Memory B cell (primary cell): ENCODE measurements at places on chromosomes 2 and 18.

DNA sequence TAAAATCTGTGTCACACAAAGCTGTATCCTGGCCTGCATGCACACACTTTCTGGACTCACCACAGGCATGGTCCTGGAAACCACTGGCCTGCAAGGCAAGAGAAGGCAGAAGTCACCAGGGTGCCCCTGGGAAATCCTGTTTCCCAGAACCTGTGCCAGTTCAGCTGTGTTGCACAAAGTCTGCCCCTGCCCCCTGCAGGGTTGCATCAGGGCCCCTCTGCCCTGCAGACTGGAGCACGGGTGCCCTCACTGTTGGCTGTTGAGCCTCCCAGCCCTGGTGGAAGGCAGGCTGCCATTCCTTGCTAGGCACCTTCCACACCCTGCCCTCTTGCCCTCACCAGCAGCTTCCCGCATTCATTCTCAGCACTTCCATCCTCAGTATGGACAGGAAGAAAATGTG is 18.0 kb upstream of the TUBB6 start:
- DNase-seq = no peak

- no peak for DNase-seq
Measured at GRCh38 chr2:15973481-15974401, 33.4 kb downstream of the MYCN start.

GRCh38 chr2:239346676-239347075 is 54.1 kb downstream of the HDAC4 start:
- no peak for DNase-seq

- no peak for DNase-seq
Measured at GRCh38 chr2:197266477-197266876, 44.1 kb downstream of the ANKRD44 start.

DNA sequence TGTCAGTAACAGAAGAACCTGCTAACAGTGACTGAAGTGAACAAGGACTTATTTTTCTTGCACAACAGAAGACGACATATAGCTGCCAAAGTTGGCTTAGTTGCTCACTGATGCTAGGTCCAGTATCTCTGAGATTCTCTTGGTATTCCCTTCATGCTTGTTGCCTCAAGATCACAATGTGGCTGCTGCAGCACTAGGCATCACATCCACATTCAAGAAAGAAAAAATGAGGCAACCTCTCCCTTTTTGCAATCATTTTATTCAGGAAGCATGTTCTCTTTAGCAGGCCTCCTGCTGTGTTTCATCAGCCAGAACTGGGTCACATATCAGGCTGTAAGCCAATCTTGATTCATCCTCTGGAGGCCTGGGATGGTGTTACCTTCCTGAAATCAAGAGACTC is 11.7 kb upstream of the MAPK4 start:
- no peak for DNase-seq

DNA sequence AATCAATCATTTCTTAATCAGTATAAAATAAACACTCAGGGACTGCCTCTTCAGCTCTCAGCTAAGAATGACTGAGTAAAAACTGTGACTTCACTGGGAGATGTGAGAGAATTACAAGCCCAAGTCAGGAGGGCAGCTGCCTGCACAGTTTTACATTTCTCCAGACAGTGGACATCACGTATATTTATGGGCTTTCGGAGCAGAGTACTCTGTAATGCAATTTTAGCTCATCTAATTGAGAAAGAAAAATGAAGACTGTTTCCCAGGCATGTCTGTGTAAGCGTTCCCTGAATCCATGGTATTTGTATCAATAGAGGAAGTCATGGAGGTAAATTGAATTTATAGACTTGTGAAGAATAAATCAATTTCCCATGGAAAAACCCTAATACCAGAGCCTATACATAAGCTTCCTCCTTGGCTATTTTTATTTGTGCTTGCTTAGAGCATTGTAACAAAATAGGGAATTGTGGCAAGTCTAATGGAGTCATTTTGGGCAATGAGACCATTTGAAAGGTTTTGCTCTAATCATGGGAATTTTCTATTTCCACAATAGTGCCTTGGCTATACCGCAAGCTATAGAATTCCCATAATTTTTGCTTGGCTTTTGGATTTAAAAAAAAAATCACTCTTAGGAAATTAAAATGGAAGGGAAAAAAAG is 87.2 kb downstream of the SLC5A7 start:
- DNase-seq = no peak

- DNase-seq = no peak
Measured at GRCh38 chr2:99066075-99066958, 75.2 kb upstream of the C2orf15 start.

DNA sequence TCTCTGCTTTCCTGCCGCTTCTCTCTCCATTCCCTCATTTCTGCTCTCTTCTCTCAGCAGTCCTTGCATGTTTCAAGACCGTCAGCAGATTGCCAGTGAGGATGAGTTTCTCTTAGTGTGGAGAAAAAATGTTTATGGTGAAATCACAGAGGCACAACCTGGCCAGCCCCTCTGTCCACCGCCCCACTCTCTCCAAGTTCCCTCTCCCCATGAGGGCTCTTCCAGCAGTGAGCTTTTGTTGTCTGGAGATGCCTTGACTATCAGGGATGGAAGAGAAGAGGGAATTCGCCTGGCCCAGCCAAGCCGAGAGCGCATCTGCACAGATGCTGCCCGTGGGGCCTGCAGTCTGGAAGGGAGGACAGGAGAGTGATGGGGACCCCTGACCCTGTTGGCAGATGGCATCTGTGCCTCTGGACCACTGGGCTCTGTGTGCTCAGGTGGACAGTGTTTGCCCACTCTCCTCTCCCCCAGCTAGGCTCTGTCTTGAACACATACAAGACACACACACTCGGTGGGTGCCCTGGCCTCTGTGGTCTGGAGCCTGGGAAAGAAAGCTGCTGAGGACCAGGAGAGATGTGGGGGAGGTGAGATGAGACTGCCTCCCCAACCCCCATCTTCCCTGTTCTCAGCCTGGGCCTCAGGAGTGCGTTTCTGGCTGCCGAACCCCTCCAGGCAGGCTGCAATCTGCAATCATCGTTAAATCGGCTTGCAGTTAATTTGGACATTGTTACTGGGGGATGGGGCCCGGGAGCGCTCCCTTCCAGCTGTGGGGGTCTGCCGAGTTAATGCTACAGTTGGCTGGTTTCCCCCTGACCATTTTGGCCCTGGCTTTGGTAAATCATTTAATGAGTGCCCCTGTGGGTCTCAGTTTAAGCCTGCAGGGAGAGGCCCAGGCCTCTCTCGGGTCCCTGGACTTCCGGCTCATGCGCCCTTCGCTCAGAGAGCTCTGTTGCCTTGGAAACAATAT is 4.5 kb downstream of the ITM2C start:
- no peak for DNase-seq

GRCh38 chr2:42041377-42042127 is 6.3 kb upstream of the PKDCC start:
- no peak for DNase-seq

DNA sequence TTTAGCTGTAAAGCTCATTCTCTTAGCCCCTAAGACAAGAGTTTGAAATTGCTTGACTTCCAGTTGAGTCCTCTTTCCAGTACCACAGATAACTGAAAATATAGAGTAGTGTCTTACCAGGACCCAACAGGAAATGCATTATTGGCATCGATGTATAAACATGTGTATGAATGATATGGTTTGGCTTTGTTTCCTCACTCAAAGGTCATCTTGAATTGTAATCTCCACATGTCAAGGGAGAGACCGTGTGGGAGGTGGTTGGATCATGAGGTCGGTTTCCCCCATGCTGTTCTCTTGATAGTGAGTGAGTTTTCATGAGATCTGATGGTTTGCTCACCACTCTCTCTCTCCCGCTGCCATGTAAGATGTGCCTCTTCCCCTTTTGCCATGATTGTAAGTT is 745.0 kb downstream of the TMEM182 start:
- no peak for DNase-seq

GRCh38 chr2:71467180-71467815 is 13.9 kb downstream of the DYSF start:
- DNase-seq = no peak

DNA sequence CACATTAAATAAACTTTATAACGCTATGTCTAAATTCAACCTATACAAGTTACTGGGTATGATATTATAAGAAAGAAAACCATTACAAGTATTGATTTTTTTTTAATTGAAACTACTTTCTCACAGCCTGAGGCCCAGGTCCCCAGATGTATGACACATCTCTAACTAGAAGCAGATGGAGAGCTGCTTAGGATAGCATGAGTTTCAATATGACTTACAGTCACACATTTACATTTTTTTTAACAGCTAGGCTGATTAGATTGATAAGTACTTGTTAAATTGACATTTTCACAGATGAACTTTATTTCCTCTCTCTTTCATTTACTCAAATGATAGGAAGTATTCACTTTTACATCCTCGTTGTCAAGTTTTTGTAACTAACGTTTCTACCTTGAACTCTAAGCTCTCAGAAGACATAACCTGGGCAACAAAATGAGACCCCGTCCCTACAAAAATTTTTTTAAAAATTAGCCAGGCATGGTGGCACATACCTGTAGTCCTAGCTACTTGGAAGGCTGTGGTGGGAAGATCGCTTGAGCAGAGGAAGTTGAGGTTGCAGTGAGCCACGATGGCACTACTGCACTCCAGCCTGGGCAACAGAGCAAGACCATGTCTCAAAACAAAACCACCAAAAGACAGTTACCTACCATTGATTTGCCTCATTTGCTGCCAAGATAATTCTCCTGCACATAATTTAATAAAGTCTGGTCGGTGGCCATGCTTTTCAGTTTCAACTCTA is 52.4 kb downstream of the STK39 start:
- peak; percentile 7 for DNase-seq

- DNase-seq = no peak
Measured at GRCh38 chr2:28336982-28337627, 55.6 kb upstream of the FOSL2 start.

DNA sequence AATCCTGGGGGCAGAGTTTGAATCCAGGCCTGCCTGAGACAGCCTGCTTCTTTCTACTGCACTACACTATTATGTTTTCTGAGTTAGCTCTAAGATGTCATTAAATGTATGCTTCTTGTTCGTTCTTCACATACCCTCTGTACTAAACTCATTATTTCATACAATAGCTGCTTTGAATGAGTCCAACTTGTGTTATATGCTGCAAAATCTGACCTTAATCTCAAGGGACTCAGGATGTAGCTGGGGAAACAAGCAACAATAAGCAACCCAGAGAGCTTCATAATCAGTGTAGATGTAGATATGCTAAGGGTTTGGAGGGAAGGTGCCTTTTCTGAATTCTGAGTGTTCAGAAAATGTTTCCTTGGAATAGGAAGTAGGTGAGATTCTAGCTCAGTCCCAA is 14.4 kb downstream of the FMNL2 start:
- no peak for DNase-seq

- no peak for DNase-seq
Measured at GRCh38 chr2:236016496-236016895, 151.7 kb downstream of the GBX2 start.

DNA sequence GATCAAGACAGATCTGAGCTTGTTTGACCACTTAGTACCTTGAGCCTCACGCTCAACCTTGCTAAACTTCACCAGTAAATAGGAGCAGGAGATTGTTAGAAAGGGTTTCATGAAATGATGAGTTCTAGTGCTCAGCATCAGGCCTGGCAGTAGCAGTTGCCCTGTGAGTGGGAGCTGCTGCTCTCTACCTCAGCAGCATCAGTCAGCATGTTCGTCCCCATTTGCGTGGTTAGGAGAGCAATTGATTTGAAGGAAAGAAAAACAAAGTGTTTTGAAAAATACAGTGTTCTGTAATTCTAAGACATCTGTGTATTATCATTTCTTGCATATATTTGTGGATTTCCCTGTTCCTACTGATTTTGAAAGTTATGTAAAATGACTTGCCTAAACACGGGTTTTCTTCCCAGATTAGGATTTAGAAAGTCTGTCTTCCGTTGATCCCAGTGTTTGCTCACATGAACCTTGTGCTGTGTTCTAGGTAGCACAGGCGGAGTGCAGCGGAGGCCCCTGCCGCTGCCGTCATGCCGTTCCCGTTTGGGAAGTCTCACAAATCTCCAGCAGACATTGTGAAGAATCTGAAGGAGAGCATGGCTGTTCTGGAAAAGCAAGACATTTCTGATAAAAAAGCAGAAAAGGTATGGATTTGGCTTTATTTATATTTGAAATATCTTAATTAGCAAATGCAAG is 47.0 kb downstream of the CAB39 start:
- no peak for DNase-seq

- DNase-seq = no peak
Measured at GRCh38 chr2:232485757-232486557, 1.7 kb downstream of the ECEL1 start.

GRCh38 chr2:71067567-71068217 is 756 bp upstream of the NAGK start:
- peak; percentile 27 for DNase-seq

GRCh38 chr2:235918876-235919275 is 249.3 kb downstream of the GBX2 start:
- no peak for DNase-seq

DNA sequence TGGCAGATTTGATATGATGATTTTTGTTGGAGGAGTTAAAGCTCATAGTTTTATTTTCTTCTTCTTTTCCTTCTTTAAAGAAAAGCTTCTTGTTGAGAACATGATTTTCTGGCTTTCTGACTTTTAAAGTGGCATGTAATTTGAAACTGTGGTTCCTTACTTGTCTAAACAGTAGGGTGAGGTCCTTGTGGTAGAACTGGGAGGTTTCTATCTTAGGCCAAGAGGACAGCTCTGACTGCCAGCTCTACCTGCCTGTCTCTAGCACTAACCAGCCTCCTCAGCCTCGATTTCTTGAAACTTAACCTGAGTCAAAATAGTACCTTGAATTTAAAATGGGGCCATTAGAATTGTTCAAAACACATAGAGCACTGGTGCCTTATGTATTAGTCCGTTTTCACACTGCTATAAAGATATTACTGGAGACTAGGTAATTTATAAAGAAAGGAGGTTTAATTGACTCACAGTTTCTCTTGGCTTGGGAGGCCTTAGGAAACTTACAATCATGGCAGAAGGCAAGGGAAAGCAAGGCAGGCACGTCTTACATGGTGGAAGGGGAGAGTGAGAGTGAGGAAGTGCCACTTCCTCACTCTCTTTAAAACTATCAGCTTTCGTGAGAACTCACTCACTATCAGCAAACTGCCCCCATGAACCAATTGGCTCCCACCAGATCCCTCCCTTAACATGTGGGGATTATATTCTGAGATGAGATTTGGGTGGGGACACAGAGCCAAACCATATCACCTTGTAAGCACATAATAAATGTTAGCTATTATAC is 119.0 kb downstream of the CERS6 start:
- no peak for DNase-seq

GRCh38 chr2:236366397-236366796 is 102.2 kb upstream of the ASB18 start:
- DNase-seq = no peak

GRCh38 chr2:64730551-64731262 is 77.0 kb upstream of the SERTAD2 start:
- DNase-seq = no peak

DNA sequence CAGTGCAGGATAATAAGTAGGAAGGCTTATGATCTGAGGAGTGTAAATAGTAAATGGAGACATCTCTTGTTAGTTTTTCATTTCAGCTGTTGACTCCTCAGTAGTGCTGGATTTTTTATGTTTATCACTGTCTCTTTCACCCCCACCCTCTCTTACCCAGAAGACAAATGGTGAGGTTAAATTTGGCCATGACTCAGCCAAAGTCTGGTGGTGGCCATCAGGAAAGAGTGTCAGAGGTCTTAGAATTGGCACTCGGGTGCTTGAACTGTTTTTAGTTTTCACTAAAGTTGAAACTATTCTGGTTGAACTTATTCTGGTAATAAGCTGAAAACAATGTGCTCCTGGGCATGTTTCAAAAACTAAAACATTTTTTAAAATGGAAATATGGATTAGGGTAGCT is 123.3 kb downstream of the FHOD3 start:
- no peak for DNase-seq

GRCh38 chr2:120596191-120596811 is 139.4 kb upstream of the GLI2 start:
- DNase-seq = no peak
